ENCODE measurements at places on chromosomes 2 and 18. TPM values are rescaled to one million over a fixed set of nuclear protein-coding genes. Genes with fewer than 3 reads are reported as not detected.

DNA sequence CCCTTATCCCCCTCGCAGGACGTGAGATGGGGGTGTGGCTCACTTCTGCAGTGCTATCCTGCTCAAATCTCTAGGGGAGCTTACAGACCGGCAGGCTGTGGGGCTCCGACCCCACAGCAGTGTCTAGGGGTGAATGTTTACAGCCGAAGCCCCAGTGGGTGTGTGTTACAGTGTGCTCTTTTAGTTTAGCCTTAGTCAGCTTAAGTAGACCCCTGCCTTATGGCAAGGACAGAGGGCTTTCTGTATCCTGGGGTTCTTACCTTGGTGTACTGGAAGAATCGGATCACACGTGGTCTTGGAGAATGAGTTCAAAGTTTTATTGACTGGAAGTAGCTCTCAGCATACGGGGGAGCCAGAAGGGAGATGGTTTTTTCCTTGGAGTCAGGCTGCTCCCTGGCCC lies 348.2 kb upstream of the GYPC start:
- no peaks in the 10 kb centered on the region for H3K27me3 ChIP-seq
- DNase-seq: no peak

DNA sequence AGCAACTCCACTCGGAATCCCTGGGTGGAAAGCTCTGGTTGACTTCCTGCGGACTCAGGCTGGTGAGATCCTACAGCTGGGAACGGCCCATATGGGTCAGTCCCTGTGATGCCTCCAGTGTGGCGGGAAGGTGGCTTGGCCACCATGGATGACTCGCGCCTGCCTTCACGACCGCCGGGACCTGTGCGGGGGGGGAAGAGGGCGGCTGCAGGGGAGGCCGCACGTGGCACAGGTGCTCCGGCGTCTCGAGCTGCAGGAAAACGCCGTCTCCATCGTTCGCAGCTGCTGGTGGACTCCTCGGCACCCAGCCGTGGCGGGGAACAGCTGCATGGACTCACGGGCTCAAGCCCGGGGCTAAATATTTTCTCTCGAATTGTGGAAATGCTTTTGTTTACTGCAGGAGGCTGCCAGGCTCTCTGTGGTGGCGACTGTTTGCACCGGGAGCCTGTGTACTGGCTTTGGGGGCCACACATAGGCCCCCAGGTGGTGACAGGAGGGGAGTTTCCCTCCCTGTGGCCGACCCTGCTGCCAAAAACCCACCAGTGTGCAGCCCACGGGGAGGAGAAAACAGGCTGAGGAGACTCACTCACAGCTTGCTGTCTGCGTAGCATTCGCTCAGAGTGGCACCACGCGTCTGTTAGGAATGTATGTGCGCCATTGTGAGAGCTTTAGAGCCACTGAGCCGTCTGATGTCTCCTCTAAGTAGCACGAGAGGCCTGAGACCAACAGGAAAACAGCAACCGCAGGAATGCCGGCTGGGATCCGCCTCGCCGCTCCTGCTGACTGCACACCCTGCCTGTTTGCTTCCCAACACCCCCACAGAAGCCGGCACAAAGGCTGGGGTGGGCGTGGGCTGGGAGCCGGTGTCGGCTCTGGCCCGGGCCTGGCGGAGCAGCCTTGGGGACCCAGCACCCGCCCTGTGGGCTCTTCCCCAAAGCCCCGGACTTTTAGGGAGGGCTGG lies 89.2 kb downstream of the NFATC1 start:
- H3K4me3 ChIP-seq: no peak overlapping the region
- peak; percentile 73 for DNase-seq

GRCh38 chr18:45727068-45727467 lies 3.1 kb downstream of the SLC14A1 start:
- no peaks in the 10 kb centered on the region for H3K4me1 ChIP-seq
- H3K4me3 ChIP-seq: no peak overlapping the region
- no peak overlapping the region for H3K27ac ChIP-seq

DNA sequence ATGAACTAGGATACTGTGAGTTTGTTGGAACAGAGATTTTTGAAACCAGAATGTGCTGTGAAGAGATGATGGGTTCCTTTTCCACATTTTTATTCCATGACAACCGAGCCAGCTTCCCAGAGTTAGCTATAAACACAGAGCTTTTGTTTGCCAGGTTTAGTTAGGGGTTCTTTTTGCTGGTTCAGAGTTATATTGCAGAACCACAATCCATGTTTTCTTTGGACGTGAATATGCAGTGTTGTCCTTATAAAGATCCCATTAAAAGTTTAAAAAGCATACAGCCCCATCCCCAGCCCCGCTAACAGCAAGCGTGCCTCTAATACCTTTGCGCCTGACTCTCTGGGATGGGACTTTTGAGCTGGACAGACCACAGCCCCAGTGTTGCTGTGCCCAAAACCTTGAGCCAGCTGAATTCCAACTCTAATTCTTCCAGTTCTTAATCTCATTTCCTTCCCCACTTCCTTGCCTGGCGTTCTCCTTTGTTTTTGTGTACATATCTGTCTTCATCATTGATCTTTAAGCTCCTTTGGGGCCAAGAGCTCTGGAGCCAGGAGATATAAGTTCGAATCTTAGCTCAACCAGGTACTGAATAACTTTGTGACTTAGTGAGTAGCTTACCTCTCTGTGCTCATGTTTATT lies 72.3 kb downstream of the SPATS2L start:
- peaks cover 3% of the 10 kb centered on the region for H3K4me1 ChIP-seq
- no peaks in the 10 kb centered on the region for H3K36me3 ChIP-seq

- H3K27me3 ChIP-seq: no peaks in the 10 kb centered on the region
- H3K27ac ChIP-seq: no peak overlapping the region
- H3K36me3 ChIP-seq: no peaks in the 10 kb centered on the region
- H3K4me1 ChIP-seq: no peaks in the 10 kb centered on the region
- no peak overlapping the region for H3K4me3 ChIP-seq
- no peak for DNase-seq
Measured at GRCh38 chr18:47745227-47745626, 185.2 kb downstream of the SMAD2 start.

DNA sequence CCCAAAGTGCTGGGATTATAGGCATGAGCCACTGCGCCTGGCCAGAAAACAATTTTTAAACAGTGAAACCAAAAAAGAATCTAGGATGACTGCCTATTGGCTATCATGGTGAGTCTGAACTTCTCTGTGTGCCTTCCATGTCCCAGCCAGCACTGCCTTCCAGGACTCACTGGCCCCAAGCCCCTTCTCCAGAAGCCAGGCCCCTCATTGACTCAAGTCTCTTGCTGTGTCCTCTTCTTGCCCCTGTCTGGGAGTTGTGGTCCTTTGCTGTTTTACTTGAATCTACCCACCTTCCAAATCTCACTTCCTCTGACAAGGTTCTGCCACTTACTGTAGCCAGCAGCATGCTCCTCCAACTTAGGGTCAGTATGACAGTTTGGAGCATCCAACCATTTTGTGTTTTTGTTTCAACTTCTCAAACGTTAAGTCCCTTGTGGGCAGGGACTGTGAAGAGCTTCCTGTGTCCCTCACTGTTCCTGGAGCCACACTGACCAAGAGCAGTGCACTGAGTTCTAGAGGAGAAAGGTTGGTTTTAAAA lies 41.7 kb downstream of the ST3GAL5 start:
- H3K27ac ChIP-seq: no peak overlapping the region
- no peaks in the 10 kb centered on the region for H3K36me3 ChIP-seq
- H3K4me3 ChIP-seq: no peak overlapping the region
- DNase-seq: no peak

REG1A gene
- total RNA-seq: 6.3 TPM

AQP4 gene
- total RNA-seq: not detected

SLC5A7 gene
- total RNA-seq: not detected

GRHL1 gene
- 1.6 TPM for total RNA-seq

GPAT2 gene
- 4.8 TPM for total RNA-seq
